ENCODE measurements at places on chromosomes 6 and 20.

- no peak for DNase-seq
These were observed 377.8 kb downstream of the ADGRB3 start for GRCh38 chr6:69012876-69013275.

GRCh38 chr6:158408552-158409130 lies 96.4 kb downstream of the TULP4 start:
- no peak for DNase-seq

- peak; percentile 79 for DNase-seq
These were observed 25.4 kb downstream of the SLC17A9 start for GRCh38 chr20:62977613-62978560.

GRCh38 chr6:47248446-47248845 lies 61.3 kb downstream of the TNFRSF21 start:
- no peak for DNase-seq

- DNase-seq: no peak
These were observed 90.7 kb upstream of the BEND6 start for GRCh38 chr6:56864171-56864616.

DNA sequence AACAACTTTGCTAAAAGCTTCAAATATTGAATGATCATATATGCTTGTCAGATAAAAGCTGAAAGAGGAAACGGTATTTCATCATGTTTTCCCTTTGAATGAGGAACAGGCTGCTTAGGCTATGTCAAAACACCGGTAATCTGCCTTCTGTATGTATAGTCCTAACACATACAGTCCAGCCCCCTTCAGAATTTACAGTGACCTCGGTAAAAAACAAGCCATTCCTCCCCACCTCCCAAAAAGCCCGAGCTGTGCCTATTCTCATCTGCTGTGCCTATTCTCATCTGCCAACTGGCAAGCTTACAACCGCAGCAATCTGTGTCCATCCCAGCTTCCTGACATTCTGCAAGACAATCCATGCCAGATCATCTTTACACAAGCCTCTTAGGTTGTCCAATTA lies 26.8 kb upstream of the UBE2J1 start:
- no peak for DNase-seq

- DNase-seq: no peak
These were observed 124.7 kb upstream of the SPACA1 start for GRCh38 chr6:87922947-87923330.

GRCh38 chr20:58651559-58651945 lies 469 bp downstream of the STX16 start:
- no peak for DNase-seq

DNA sequence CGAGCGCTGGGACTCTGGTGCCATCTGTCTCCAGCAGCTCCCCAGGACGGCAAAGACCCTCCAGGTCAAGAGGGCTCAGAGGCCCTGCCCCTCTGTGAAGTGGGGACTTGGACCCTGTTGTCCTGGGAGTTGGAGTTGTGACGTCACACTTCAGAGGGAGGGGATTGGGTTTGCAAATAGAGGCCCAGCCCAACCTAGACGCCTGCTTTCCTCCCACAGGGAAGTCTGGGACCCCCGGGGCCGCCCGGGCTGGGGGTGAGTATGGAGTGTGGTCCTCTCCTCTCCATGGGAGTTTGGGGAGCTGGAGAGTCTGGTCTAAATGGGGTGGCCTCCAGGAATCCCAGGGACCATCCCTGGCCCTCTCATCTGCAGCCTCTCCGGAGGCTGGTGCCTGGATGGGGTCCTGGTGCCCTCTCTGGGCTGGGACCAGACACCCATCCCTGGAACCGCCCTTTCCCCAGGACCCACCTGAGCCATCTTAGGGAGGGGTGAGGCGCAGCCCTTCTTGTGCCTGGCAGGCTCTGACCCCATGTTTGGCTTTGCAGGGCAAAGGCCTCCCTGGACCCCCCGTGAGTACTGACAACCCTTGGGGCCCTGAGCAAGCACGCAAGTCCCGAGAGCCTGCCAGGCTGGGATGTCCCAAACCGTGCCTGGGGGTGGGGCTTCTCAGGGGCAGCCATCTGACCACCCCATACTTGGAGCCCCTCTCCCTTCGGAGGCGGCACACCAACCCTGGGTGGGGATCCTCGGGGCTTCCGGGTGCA lies 4.3 kb downstream of the COL9A3 start:
- no peak for DNase-seq

DNA sequence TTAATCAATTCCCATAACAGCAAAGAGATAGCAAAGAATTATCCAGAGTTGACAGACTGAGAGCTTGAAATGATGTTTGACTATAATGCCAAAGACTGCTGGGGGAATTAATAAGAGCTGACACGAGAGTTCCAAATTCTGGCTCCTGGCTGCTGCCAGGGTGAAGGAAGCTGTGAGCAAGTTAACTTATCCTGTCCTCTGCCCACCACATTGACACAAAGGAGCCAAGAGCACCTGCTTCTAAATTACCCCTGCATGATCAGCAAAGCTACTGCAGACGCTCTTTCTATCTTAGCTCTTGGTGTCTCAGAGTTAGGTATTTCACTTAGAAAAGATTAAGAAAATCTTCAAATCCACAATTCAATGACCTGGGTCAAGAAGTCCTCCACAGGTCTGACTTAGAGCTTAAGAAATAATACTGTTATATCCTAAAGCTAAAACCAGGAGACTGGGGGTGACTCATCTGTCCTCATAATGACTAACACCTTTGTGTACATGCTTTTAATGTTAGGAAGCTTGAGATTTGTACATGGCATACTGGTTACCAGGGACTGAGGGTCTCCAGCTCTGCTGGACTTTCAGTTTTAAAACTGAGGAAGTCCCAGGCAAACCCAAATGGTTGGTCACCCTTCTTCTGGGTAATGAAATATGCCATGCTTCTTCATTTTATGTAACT lies 13.2 kb upstream of the FRK start:
- DNase-seq: no peak

GRCh38 chr6:5099537-5099936 lies 14.4 kb downstream of the PPP1R3G start:
- DNase-seq: no peak

GRCh38 chr6:137496909-137497720 lies 2.9 kb upstream of the OLIG3 start:
- peak; percentile 44 for DNase-seq

DNA sequence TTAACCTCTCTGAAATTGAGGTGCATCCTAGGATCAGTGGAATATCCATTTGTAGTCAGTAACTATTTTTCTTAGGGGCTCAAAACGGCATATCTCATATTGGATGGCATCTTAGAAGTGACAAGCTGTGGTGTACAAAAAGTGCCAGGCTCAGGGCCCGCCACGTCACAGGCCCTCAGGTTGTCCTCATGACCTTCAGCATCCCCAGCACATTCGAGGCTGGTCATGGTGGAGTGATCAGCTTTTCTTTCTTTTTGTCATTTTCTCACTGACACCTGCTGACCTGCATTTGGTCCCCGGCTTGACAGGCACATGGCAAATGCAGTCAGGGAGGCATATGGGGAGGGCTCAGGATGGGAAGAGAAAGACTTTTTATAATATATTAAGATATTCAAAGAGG lies 7.1 kb upstream of the E2F1 start:
- no peak for DNase-seq

- DNase-seq: no peak
These were observed 39.6 kb upstream of the MLN start for GRCh38 chr6:33843131-33844121.

DNA sequence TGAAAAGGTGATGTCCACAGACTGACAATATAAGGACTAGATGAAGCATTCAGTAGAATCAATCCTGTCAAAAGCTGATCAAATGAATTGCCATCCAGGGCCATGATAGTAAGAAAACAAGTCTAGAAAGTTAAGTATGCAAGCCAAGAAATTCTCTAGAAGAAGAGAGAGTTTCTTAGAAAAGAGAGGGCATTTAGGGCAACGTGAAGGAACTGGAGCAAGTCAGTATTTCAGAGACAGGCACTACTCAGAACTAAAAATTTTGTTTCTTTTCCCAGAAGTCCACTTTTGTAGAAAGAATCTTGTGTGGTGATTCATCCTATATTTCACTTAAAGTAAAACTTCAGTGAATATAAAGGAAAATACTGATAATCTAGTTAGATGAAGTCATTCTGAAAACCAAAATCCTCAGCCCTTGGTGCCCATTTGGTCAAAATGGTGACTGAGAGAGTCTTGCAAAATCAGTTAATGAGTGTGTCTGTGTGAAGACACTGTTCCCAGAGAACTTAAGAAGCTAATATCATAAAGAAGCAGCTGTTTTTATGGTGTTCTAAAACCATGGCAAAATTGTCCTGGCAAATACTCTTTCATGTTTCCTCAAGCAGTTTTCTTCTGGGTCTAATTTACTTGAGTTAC lies 82.2 kb downstream of the COL19A1 start:
- DNase-seq: no peak

DNA sequence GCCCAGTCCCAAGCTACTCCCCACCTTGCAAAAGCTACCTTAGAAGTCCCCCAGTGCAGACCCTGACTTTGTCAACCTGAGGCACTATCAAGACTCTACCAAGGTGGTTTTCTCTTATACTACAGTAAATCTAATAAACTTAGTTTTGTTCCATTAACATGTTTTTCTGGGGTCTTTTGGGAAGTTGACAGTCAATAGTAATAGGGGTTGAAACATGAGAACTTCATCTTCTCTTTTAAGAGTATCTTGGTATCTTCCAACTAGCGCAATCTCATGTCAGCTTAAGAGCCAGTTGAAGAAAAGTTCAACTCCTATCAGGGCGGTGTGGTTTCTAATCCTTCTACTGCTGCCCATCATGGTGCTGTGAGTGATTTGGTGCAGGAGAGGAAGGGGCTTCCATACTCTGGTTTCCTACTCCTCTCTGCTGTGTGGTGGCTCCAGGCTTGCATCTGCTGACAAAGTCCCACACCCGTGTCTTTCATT lies 164.2 kb downstream of the FOXA2 start:
- no peak for DNase-seq

GRCh38 chr20:43690943-43691598 lies 24.2 kb downstream of the MYBL2 start:
- no peak for DNase-seq

- peak; percentile 49 for DNase-seq
These were observed 22.2 kb downstream of the RWDD2A start for GRCh38 chr6:83215131-83216047.

DNA sequence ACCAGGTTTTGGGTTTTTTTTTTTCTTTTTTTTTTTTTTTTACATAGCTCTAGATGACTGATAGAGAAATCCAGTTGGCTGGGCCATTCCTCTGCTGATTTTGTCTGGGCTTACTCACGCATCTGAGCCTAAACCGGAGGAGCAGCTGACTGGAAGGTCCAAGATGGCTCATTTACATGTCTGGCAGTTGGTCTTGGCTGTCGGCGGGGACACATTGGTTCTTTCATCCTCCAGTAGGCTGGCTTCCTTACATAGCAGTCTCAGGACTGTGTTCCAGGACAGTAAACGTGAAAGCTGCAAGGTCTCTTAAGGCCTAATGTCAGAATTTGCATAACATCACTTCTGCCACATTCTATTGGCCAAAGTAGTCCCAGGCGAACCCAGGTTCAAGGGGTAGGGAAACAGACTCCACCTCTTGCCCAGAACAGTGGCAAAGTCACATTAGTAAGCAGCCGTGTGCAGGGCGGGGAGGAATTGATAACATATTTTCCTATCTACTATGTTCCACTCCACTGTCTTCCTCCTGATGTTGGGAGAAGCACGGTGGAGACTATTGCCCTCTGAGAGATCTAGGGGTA lies 87.0 kb downstream of the CDH22 start:
- DNase-seq: no peak

GRCh38 chr20:44805979-44806620 lies 4.2 kb downstream of the RIMS4 start:
- no peak for DNase-seq

- no peak for DNase-seq
These were observed 18.3 kb downstream of the MPC1 start for GRCh38 chr6:166364456-166364855.

DNA sequence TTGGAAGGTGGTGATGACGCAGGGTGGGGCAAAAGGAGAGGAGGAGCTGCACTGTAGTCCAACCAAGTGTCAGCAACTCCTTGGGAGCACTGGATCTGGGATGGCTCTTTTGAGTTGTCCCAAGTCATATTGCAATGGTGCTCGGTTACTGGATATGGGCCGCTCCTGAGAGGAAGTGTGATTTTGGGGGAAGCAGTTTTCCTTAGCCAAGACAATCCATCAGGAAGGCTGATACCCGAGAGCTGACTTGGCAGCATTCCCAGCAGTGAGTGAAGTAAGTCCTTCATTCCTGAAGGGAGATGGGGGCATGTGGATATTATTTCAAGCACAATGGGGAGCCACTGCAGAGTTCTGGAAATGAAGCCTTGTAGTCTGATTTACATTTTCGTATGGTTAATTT lies 354.1 kb downstream of the RFPL4B start:
- no peak for DNase-seq

DNA sequence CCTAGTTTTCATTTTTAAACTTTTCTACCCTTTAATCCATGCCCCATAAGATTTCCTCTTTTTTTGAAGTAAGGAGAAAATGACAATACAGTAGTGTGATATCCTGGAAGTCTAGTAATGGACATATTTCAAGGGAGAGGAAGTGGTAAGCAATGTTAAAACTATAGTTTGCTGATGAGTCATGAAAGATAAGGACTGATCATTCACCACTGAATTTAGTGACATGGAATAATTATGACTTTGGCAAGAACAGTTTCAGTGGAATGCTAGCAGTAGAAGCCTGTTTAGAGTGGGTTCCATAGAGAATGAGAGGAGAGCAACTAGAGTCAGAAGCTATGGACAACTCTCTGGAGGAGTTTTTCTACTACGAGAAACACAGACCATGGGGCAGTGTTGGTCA lies 24.9 kb upstream of the SLC2A12 start:
- DNase-seq: no peak

DNA sequence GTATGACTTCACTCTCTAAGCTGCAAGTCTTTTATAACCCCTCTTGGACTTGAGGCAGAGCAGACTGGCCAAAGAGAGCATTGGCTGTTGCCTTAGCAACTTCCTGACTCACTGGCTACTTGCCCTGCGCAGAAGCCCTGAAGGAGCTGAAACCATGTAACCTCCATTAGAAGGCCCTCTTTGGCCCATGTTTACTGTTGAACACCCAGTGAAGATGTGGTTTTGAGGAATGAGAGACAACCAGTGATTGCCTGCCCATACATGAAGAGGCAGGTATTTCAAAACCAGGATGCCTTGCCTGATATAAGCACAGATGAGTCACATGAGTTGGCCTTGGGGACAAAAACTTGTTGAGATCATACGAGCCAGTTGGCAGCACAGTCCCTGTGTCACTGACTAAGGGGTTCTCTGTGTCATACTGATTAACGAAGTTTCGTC lies 182.5 kb downstream of the EDN1 start:
- DNase-seq: no peak

- DNase-seq: no peak
These were observed 85.2 kb downstream of the ANKS1A start for GRCh38 chr6:34974249-34974642.

Measured in activated T-cell treated with anti-CD3 and anti-CD28 coated beads, Interleukin-2, amount 50 U/mL, for 24 hours (primary cell).